Endothelial cell of coronary artery (primary cell): ENCODE measurements at places on chromosomes 7 and 10. TPM values are rescaled to one million over a fixed set of nuclear protein-coding genes. Genes with fewer than 3 reads are reported as not detected.

The SEMA4G gene
- 0.63 and 0.94 TPM in 2 replicates for total RNA-seq

The WNT16 gene
- not detected in 2 replicates for total RNA-seq

The C10orf105 gene
- not detected in 2 replicates for total RNA-seq

The CTAGE6 gene
- total RNA-seq, result 0.18 and 2.2 TPM in 2 replicates

The C10orf62 gene
- not detected in 2 replicates for total RNA-seq

The BTBD16 gene
- 0.09 TPM in 1 of 2 replicates, not detected in the other for total RNA-seq

The PCLO gene
- 0.09 and 0.45 TPM in 2 replicates for total RNA-seq

The FAM25G gene
- total RNA-seq, result not detected in 2 replicates

The ZNF32 gene
- total RNA-seq, result 21.0 and 29.2 TPM in 2 replicates

The COMTD1 gene
- 6.6 and 10.7 TPM in 2 replicates for total RNA-seq

The PNLIPRP3 gene
- not detected in 2 replicates for total RNA-seq

The CAMK2B gene
- total RNA-seq, result 0.28 and 3.1 TPM in 2 replicates

The JMJD1C gene
- total RNA-seq, result 78.2 and 82.7 TPM in 2 replicates

The SSC4D gene
- 0.36 and 0.47 TPM in 2 replicates for total RNA-seq
